Fibroblast of skin of right biceps (primary cell): ENCODE measurements at places on chromosomes 5 and 9.

DNA sequence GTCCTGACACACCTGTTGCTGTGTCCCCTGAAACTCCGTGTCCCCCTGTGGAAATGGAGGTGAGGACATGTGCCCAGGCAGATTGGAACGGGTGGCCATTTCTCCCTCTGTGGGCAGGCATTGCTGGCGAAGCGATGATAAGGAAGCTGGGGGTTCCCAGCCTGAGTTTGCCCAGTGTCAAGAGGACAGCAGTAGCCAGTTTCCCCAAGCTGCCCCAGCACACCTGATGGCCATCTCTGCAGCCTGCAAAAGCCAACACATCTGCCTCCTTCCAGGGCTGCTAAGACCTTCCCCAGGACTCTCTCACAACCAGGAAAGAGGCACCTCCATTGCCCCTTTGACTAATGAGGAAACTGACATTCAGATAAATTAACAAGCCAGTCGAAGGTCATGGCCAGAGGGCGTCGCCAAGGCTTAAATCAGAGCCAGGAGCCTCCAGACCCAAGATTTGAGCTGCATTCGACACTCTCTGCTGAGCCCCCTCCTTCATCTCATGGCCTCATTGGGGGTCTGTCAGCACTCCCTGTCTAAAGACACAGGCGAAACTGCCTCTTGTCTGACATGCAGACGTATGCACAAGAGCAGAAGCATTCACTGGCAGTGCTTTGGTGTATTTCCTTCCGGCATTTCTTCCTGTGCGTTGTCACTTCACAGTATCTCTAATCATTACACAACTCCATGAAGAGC, 10.4 kb upstream of the WNK2 start:
- no peak for DNase-seq

DNA sequence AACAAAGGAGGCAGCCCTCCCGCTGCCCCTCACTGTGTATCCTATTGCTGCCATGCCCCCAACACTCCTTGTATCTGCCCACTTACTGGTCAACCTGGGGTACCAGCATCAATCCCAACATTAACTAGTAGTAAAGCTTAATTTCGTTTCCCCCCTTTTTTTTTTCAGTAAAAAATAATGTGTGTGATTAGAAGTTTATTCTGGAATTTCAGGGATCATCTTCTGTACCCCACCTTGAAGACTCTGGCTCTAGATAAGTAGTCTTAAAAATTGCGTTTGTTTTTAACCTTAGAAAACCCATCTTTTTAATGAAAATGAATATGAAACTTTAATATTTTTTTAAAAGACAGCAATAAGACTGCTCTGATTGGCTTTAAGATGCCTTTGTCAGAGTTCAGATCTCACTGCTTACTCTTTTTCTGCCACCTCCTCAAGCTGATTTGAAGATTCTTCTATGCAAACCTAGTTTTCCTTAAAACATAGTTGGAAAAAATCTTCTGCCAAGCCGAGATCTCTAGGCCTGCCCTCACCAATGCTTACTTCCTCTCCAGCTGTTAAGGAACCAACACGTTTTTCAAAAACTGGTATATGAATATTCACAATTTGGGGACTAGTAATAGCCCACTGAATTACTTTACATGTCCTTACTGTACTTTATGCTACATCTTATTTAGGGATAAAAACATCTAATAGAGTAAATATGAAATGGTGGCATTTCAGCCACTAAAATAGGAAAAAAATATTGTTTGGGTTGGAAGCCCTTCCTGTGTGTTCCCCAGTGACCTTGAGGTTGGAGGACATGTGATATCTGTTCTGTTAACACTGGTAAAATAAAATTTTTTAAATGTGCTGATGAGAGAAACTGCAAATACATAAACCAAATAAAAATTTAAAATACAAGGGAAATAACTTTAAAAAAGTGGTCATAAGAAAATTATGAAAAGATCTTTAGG, 4.0 kb upstream of the RHOBTB3 start:
- DNase-seq, result no peak

DNA sequence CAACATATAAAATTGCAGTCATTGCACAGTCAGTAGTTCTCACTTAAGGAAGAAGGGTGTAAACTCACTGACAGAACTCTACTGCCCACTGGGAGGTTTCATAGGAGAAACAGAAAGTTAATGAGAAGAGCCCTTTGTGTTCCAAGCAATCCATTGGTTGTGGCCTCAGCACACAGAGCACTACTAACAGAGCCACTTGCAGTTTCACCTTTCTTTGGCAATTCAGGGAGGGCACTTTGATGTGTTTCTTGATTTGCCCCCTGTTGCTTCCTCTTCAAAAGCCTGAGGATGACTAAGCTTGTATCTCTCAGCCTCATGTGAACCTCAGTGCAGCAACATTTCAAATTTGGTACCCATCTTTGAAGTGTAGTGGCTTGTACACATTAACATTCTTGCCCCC, 409.4 kb downstream of the DMRTA1 start:
- DNase-seq, result no peak

GRCh38 chr5:173800340-173800739, 87.8 kb upstream of the CPEB4 start:
- DNase-seq, result no peak

DNA sequence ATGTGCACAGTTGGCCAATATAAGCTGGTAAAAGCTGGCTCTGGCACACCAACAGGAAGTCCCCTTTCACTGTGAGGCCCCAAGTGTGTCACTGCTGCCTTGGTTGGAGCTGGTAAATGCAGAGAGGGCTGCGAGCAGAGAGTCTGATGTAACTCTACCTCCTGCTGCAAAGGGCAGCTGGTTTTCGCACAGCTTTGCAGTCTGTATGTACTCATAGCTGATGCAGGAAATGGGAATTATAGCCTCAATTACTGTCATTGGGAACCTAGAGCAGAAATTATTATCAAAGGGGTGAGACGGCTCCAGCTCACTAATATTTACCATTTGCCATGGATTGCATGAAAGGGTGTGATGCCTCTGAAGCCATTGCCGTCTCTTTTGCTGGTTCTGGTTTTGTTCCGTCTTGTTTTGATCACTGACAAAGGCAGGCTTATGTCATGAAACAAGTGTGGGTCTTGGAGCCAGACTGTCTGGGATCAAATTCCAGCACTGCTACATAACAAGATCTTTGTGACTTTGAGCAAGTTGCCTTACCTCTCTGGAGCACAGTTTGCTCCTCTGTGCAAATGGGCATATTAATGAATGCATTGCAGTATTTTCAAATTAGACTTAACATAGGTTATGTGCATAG, 124.3 kb upstream of the SLC25A48 start:
- peak; percentile 52 for DNase-seq

GRCh38 chr9:70502690-70503089, 88.2 kb upstream of the KLF9 start:
- DNase-seq, result no peak

DNA sequence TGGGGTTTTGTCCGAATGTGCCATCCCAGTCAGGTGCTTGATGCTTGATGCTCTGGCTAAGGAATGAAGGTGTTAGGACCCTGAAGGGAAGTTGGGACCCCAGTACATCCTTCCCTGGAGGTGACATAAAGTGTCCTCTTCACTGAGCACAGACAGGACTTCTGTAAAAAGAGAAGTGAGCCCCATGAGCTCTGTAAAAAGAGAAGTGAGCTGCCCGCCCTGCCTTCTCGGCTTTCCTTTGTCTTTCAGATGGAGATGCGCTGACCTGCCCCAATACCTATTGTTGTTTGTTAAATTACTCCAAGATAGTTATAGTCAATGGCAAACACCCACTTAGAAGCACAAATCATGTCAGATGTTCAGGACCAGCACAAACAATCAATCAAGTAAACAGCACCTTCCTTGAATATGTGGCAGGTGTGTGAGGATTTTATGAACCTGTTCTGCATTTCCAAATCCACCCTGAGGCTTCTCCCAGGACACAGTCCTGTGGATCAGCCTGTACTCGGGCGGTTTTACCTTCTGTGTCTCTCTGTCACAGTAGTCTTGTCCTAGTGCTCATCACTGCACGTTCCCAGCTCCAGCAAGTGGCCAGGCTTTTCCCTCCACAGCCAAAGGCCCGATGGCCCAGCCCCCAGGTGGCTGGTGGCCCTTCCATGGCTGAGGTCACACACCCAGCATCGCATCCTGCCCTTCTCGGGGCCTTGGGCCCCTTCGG, 191.4 kb downstream of the MTRR start:
- DNase-seq, result no peak

DNA sequence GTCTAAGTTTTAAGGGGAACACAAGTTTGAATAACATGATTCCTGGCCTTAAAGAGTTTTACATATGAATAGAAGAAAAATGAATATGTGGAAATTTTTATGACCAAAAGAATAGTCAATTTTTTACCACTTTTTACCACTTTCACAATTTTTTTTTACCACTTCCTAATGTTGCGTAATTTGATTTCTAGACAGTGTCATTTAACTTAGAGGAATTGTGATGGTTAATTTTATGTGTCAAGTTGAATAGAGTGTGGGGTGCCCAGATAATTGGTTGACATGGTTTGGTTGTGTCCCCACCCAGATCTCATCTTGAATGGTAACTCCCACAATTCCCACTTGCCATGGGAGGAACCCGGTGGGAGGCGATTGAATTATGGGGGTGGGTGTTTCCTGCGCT, 416.6 kb downstream of the KIF4B start:
- DNase-seq, result no peak

GRCh38 chr5:124719113-124719967, 27.1 kb downstream of the ZNF608 start:
- no peak for DNase-seq

DNA sequence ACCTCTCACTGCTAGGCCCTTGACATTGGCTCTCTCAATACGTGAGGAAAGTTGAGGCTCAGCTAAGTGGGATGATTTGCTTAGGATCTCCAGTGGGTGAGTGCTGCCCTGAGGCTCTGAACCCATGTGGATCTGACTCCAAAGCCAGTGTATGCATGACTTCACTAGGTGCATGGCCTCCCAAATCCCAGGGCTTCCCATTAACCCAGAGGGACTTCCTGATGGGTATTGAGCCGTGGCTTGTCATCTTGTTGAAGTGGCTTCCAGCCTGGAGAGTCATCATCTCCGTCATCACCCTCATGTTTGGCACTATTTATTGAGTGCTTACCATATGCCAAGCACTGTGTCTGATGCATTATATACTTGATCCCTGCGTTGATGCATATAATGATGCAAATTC, 37.3 kb upstream of the TEX48 start:
- no peak for DNase-seq

GRCh38 chr5:14880688-14881087, 9.1 kb upstream of the ANKH start:
- DNase-seq, result peak; percentile 31

DNA sequence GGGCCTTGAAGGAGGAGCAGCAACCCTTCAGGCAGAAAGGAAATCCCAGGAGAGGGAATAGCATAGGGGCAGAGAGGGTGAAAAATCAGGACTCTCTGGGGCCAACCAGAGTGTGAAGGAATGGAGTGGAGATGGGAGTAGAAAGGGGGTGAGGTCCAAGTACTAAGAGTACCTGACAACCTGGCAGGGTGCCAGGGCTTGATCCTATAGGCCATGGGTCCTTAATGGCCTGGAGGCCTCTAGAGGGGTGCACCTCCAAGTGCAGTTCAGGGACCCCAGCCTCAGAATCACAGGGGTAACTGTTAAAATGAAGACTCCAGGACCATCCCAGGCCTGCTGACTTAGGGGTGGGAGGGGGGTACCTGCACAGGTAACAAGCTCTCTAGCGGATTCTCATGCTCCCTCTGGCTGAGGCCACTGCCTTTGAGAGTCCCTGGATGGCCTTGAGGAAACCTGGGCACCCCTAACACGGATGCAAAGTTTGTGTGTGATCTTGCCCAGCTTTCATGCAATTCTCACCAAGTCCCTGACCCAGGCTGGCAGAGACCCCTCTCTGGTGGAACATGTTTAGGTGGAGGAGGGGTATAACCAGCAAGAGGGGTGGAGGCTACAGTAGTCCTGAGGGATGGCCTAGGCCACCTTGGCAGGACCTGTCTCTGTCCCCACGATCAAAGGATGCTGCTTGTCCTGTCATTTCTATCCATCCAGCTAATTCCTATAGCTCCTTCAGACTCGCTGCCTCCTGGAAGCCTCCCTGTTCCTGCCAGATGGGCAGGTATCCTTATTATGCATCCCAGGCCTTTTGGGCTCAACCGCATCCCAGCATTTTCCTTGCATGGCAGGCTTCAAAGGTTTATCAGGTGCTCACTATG, 17.6 kb upstream of the CSF1R start:
- DNase-seq, result no peak

DNA sequence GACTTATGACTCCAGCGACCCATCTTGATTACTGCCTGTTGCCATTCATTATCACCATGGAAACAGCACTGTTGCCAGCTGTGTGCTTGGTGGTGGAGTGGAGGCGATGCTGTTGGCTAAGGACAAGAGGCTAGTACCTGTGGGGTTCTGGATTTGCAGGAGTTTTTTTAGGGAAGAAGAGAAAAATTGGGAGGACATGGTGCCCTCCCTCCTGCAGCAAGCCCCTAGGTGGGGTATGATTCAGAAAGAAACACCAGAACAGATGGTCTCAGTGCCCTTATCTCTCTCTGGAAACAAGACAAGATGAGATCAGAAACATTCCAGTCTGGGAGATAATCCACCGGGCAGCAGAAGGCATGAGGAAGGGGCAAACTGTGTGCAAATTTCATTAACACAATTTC, 87.8 kb upstream of the TLR4 start:
- DNase-seq, result no peak

DNA sequence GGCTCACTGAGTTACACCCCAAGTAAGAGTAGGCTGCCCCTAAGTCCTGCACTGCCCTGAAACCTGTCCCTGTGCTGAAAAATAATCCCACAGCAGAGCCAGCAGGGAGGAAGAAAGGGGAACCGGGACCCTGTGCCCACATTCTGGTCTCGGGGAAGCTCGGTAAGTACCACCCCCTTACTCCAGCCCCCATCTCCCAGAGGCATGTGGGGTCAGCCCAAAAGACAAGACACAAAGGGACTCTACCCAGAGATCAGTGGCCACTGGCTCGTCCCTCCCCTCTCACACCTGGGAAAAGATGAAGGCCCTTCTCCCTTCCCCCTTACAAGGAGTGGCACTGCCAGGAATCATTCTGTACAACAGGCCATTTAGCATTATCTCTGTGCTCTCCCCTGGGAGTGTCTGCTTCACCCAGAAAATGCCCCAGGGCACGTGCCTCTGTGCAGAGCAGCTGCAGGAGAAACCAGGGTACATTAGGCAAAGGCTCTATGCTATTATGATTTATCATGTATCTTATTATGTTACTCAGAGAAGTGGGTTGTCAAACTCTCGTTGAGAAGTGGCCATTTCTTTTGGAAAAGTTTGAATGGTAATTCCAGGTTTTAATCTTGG, 71.3 kb downstream of the NDFIP1 start:
- DNase-seq, result no peak

DNA sequence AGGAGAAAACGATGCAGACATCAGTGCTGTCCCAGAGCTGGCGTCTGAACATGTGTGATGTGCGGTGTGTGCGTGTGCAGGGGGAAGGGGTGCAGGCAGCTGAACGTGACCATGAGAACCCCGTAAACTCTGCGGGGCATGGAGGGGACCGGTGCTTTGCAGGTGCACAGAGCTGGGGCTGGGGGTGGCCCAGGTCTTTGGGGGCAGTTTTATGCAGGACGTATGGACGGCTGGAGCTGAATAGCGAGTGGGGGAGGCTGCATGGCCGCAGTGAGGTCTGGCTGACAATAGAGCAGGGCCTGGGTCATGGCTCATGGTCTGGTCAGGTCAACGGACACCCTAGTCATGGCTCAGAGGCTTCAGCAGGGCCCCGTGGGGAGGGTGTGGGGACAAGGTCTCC, 3.3 kb upstream of the EXOC3 start:
- no peak for DNase-seq

- no peak for DNase-seq
Measured at GRCh38 chr9:130786526-130786925, 48.5 kb upstream of the ABL1 start.

GRCh38 chr9:128383791-128384190, 12.6 kb downstream of the URM1 start:
- no peak for DNase-seq

- DNase-seq, result peak; percentile 75
Measured at GRCh38 chr5:93273176-93273575, 307.8 kb downstream of the NR2F1-AS1 start.
